Globus pallidus (tissue), 1 donor: ENCODE measurements at places on chromosomes 4 and X.

DNA sequence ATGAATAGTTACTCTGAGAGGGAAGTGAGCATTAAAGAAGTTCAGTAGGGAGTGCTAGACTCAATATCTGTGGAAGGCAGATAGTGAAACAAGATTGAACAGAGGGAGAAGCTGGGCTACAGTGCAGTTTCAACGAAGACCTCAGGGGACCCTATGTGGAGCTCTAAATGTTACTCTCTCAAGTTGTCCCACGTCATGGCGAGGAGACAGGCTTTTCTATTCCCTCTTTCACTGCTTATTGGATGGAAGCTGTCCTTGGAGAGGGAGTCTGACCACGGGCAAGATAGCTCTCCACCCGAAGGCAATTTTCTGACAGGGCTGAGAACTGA lies 42.3 kb upstream of the CCSER1 start:
- DNase-seq: no peak

- no peak for DNase-seq
These were observed 34.4 kb downstream of the NFKB1 start for GRCh38 chr4:102535398-102536082.

- DNase-seq: no peak
These were observed 44.8 kb upstream of the PTPN13 start for GRCh38 chr4:86549163-86549788.

- no peak for DNase-seq
These were observed at the start of gene SPATA18 for GRCh38 chr4:52051213-52051614. SPATA18 (plus strand) TSS chr4:52051304; CDS start chr4:52051705, 401 bp downstream.

- no peak for DNase-seq
These were observed 310.0 kb downstream of the PDHA2 start for GRCh38 chr4:96149894-96150293.

DNA sequence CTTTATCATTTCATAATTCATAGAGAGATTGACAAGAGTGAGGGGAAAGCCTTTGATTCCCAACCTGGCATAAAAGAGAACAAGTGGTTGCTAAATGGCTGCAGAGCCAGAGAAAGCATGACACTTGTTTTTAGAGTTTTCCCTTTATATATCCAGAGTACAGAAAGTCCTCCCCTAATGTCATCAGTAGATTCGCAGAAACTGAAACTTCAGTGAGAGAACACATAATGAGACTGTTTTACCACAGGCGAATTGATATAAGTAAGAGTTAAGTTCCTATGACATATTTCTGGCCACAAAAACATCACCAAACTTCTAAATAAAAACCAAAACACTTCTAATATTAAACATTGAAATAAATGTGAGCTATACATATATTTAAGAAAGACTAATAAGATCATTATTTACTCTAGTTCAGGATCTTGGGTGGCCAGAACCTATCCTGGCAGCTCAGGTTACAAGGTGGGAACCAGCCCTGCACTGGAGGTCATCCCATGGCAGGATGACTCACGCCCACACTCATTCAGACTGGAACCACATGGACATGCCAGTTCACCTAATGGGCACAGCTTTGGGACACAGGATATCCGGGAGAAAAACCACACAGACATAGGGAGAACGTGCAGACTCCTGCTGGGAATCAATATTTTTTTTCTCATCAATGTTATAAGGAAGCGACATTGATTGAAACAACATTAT lies 35.5 kb downstream of the NWD2 start:
- DNase-seq: no peak

DNA sequence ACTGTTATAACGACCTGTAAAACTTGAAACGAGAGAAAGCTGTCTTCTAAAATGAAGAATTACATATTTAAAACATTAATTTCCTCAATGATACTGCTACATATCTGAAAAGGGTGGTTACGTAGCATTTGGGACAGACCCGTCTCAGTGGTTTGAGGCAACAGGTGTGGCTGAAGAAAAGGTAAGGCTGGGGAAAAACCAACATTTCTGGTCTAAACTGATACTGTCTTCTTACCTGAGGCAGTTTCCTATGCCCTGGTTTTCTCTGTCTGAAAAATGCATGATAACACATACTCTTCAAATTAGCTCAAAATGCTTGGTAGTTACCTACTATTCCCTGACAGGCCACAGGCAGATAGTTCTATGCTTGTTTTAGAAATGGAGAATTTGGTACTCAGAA lies 30.4 kb downstream of the PLS3 start:
- no peak for DNase-seq

- DNase-seq: no peak
These were observed 183.0 kb downstream of the CRLF2 start for GRCh38 chrX:1029494-1029893.

- DNase-seq: no peak
These were observed 1495.4 kb downstream of the RPA4 start for GRCh38 chrX:98379134-98379533.
